Fibroblast of lung (primary cell): ENCODE measurements at places on chromosomes 7 and 10.

DNA sequence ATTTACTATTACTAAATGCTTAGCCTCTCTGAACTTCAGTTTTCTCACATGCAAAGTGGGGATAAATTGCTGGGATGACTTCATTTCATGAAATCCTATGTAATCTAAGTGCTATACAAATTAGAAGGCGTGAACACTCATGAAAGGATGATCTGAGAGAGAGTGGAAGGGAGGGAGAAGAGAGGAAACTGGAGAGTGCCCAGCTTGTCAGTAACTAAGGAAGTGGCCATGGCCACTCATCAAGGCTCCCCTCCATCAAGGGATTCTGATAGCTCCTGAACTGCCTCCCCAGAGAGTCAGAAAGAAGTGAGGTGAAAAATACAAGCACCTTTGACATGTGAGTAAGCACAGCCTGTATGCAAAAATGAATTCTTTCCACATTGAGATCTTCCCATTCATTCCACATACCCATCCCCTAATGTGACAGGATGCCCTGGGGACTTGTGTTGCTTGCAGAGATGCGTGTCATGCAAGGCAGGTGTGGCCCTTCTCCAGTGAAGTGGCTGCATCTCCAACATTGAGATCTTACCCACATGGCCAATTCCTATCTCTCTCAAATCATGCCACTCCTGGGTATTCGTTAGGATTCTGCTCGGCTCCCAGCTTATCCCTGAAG lies 76.5 kb upstream of the ITPRID1 start:
- DNase-seq = no peak

DNA sequence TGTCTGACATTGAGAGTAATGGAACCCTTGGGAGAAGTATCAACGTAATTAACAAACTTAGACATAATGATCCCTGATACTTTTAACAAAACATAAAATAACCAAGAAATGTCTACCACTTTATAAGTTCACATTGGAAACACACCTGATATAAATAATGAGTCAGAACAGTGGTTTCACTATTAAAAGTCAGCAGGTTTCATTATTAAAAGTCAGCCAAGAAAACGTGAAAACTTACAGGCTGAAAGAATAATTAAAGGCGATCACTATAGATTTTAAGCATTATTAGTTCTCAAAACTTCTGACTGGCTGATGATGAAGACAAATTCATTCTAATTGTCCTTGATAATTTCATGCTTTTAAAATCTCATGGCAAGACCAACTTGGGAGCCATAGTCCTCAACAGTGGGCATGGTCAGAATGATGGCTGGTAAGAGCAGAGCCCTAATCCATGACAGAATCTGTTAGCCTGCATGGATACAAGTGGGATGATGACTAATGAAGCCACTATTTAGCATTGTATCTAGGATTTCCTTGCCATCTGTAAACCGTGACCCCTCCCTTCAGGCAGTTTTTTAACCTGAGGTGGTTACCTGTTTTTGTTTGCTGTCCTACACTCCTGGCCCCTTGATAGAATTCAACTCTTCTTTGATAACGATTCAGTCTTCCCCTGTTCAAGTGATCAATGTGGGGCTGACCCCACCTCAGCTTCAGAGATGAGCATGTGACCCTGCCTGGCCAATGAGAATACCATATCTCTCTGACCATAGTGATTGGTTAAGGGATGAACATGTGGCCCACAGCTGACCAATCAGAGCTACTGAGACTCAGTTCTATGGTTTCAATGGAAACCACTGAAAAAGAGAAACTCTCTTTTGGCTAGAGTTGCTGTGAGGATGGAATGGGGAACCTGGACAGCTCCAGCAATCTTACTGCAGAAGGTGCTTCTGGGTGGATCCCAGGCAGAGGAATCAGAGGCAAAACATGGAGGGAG lies 151.0 kb downstream of the PLPP4 start:
- no peak for DNase-seq

DNA sequence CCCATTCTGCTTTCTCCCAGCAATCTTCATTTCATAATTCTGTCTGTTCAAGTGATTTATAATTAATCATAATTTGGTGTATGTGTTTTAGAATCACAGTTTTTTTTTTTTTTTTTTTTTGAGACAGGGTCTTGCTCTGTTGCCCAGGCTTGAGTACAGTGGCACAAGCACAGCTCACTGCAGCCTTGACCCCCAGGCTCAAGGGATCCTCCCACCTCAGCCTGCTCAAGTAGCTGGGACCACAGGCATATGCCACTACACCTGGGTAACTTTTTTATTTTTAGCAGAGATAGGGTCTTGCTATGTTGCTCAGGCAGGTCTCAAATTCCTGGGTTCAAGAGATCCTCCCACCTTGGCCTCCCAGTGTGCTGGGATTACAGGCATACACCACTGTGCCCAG lies 49.2 kb upstream of the PLA2G12B start:
- no peak for DNase-seq

GRCh38 chr7:106377847-106378361 lies 93.1 kb upstream of the NAMPT start:
- DNase-seq = no peak

GRCh38 chr7:100489121-100489520 lies 5.4 kb downstream of the NYAP1 start:
- no peak for DNase-seq

- no peak for DNase-seq
Measured at GRCh38 chr7:148721390-148721789, 22.7 kb downstream of the CUL1 start.

DNA sequence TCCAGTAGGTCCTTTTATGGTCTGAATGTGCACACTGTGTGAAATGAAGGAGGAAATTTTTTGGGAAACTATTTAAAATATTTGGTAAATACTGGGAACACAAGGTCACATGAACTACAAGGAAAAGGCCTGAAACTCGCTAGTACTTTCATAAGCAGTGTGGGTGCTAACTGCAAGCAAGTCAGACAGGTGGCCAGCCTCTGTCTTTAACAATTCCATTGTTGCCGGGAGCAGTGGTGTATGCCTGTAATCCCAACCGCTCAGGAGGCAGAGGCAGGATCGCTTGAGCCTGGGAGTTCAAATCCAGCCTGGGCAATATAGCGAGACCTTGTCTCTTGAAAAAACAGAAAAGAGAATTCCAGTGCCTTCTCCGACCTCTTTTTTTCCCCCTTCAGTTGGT lies 37.5 kb downstream of the SMURF1 start:
- DNase-seq = no peak

GRCh38 chr10:32384171-32384570 lies 37.2 kb upstream of the EPC1 start:
- DNase-seq = no peak

- DNase-seq = no peak
Measured at GRCh38 chr7:44077061-44077460, 5.3 kb downstream of the POLM start.

GRCh38 chr7:146575903-146576302 lies 459.3 kb downstream of the CNTNAP2 start:
- DNase-seq = no peak

DNA sequence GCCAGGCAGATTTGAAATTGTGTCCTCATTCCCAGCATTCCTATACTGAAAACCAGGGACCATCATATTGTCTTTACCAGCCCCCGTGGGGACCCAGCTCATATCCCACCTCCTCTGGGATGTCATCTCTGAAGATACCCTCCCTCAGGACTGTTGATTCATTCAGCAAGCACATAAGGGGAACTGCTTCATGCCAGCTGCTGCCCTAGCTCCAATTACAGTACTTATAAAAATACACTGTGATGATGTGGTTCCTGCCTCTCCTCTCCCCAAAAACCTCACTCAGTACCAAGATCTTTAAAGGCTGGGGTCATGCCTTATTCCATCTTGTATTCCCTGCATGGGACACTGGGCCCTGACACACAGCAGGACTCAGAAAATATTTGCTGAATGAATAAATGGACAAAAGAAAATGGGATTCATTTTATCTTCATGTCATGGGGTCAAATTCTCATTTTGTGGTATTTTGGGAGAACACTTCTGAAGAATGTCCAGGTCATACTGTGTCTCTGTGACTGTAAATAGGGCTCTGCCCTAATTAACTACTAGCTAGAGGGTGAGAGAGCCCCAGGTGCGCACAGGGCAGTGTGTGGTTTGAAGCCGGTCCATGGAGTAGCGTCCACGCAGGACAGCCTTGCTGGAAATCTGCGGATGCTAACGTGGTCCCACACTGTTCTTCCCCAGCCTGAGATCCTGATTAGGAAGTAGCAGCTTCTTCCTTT lies 29.0 kb upstream of the DAGLB start:
- no peak for DNase-seq

GRCh38 chr10:104835422-104835821 lies 194.3 kb downstream of the SORCS3 start:
- DNase-seq = no peak
